ENCODE measurements at places on chromosomes 1 and 21. TPM values are rescaled to one million over a fixed set of nuclear protein-coding genes. Genes with fewer than 3 reads are reported as not detected.

ZNF669 gene
- total RNA-seq: 9.1 TPM

SLC44A3 gene
- total RNA-seq: 16.9 TPM

KRTAP7-1 gene
- total RNA-seq: not detected

CD1D gene
- not detected for total RNA-seq

NES gene
- 22.7 TPM for total RNA-seq

CSRP1 gene
- total RNA-seq: 60.8 TPM

LEFTY2 gene
- total RNA-seq: not detected

CLEC20A gene
- not detected for total RNA-seq

CD53 gene
- total RNA-seq: not detected

FAM78B gene
- not detected for total RNA-seq

TRIM67 gene
- total RNA-seq: 0.58 TPM

USH2A gene
- 0.11 TPM for total RNA-seq

GRCh38 chr1:34009340-34009985, 145.6 kb downstream of the HMGB4 start:
- no peak for DNase-seq

- DNase-seq: no peak
Observed at GRCh38 chr21:41216486-41216885, 48.5 kb downstream of the BACE2 start.

DNA sequence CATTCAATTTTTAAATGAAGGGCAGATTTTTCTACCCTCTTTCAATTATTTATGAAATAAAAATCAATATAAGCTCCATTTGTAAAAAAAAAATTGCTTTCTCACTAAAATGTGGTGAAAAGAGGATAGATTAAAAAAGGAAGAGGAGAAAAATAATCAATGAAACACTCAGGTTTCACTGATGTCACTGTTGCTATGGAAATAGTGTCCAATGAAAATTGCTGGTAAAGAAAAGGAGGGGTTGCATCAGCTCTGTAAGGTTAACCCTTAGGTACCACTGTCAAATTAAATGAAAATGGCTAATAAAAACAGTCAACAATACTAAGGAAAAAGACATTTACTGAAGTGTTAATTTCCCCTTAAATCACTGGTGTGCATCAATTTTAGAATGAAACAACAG, 91.6 kb upstream of the TTC39A start:
- peak; percentile 32 for DNase-seq

- no peak for DNase-seq
Observed at GRCh38 chr1:209038316-209038715, 545.2 kb upstream of the CAMK1G start.

DNA sequence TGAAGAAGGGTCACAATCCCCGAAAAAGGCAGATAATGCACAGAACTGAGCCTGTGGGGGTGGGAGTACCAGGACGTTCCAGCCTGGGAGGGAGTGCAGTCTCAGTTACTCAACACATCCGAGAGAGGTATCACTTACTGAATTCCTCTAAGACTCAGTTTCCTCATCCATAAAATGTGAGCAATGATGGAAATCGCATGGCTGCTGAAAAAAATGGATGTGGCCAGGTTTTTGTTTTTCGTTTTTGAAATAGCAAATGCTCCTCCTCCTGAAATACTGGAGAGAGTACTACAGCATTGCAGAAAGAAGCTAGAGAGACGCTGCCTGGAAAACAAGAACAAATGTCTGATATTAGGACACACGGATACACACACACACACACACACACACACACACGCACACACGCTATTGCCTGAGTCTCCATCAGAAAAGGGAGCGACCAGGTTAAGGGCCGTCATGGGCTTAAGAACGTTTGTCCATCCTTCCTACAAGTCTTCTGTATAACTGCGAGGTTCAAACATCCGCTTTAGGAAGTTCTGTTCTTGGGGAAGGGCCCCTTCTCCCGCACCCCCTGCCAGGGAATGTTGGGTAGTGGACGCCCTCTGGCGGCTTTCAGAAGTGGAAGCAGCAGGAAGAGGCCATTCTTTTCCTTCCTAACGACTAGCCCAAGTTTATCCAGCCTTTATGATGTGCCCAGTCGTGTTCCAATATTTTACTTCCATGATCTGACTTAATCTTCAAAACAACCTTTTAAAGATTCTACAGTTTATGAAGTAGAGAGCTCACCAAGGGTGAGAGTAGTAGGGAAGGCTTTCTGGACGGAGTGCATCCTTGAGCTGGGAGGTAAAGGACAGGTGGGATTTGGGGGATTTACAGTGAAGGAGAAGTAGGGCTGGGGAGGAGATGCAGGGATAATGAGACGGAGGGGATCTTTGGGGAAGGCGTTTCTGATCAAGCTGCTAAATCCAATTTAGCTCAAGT, 699 bp upstream of the NES start:
- DNase-seq: peak; percentile 79

DNA sequence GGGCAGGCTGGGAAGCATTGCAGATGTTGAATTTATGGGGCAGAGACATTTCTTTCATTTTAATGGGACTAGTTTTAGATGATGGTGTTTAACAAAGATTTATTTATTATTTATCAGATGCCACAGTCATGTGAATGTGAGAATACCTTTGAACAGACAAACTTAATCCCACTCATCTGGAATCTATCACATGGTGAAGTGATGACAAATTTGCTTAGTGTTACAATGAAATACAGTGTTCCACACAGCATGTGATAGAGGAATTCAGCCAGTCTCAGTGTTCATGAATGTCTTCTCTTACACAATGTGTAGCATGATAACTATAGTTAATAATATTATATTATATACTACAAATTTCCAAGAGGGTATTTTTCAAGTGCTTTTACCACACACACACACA, 1361.7 kb upstream of the B3GALT2 start:
- no peak for DNase-seq

GRCh38 chr1:19255288-19255687, 3.7 kb downstream of the MRTO4 start:
- DNase-seq: no peak

GRCh38 chr1:5915587-5916571, 76.3 kb downstream of the NPHP4 start:
- peak; percentile 7 for DNase-seq

DNA sequence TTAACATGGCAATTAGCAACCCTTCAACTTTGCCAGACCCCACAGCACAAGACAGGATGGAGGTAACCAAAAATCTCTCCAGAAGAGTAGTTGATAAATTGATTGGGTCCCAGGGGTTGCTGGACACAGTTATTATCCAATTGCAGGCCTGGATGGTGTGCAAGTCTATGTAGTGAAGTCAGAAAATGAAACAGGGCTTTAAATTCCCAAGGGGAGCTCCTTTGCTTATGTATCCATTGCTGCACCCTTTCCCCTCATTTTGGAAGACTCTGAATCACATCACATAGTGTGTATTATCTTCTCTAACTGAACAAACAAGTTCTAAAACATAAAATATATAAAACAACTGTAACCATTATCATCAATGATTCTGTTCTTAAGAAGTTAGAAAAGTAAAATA, 550.2 kb downstream of the LMO4 start:
- no peak for DNase-seq

DNA sequence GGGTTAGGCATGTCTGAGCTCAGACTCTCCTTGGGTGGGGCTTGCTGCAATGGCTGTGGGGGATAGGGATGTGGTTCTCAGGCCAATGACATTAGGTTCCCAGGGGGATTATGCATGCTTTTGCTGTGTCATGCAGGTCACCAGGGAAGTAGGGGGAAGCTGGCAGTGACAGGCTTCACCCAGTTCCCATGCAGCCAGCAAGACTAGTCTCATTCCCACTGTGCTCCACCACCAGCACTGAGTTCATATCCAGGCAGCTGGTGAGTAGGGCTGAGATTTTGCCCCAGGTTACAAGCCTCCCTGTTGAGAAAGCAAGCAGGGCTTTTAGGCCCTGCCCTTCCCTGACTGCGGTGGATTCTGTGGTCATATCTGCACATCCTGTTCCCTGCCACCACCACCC, 32.1 kb upstream of the PLA2G5 start:
- no peak for DNase-seq

- no peak for DNase-seq
Observed at GRCh38 chr1:31532173-31532572, 44.1 kb upstream of the TINAGL1 start.

DNA sequence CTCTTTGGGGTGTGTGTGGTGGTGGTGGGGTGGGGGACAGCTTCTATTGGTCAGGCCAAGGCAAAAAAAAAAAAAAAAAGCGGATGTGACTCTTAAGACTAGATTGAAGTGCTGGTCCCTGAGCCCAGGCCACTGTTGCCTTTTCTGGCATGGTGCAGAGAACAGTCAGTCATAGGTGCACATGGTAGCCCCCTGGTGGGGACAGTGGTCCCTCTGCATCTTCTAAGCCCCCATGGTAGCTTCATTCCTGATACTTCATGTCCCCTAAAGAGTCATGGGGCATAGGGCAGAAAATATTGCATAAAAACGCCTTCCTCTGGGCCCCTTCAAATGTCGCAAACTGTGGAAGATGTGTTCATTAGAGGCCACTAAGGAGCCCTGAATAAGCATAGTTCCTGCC, 371.8 kb downstream of the NPHP4 start:
- DNase-seq: no peak

DNA sequence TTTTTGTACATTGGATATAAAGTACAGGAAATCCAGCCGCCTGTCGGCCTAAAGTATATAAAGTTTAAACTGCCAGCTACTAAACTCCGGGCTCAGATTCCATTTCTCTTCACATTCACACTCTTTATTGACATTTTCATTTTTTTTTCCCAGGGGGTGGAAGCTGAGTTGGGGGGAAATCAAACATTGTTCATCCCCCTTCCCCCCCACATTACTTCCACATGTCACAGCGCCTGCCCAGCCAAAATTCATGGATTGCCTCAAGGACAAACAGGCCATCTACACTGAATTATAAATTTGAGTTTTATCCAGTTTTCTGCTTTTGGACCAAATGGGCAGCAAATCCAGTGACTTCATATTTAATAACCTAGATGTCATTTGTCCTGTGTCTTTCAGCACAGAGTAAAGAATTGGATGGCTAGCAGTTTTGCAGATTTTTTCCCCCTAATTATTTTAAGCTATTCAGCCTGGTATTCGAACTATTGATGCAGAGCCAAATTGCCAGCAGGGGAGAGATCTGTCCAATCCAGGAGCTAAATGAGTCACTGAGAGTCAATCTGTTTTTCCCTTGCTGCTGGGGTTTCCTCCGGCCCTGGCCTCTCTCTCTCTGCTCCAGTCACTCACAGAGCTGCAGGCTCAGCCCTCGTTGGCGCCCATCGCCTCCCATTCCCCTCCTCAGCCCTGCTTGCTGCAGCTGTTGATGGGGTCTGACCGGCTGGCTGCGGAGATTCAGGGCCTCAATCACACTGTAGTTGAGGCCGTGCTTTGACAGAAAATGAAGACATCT, 98.0 kb downstream of the LMO4 start:
- no peak for DNase-seq

DNA sequence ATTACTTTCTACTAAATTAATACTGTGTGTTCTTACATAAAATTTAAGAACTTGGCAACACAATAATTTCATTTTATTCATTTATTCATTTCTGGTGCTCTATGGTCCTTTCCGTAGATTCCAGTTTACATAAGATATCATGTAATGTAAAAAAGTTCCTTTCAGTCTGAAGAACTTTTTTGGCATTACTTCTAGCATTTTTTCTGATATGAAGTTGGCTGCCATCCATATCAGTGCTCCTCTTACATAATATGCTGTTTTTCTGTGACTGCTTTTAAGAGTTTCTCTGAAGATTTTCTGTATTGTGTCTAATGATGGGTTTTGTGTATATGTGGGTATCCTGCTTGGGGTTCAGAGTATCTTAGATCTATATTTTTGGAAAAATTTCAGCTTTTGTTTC, 34.8 kb downstream of the LIN9 start:
- DNase-seq: no peak

DNA sequence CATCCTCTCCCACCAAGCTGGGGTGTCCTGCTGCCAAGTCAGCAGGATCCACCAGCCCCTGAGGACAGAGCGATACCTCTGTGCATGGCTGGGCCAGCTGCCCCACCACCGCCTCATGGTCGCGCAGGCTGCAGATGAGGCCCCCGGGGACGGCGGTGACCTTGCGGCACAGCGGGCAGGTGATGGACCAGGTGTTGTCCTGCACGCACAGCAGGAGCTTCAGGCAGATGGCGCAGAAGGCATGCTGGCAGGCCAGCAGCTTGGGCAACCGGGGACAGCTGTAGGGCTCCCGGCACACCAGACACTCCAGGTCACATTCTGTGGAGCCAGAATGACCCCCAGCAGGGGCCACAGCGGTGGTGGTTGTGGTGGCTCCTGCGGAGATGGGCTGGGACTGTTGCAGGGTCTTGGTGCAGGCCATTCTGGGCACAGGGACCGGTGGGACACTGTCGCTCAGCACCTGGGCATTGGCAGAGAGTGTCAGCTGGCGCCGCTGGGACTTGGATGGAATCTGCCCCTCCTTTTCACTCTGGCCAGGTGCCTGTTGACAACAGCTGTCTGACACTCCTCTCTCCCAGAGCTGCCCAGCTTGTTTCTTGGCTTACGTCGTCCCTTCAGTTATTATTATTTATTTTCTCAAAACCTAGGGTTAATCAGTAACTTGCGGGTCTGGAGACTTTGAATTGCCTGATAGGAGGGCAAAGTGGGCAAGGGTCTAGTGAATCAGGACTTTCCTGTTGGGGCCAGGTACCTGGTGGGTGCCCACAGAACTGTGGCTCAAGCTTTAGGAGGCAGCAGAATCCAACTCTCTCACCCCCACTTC, at the start of gene RNF186:
TSS of gene RNF186 (minus strand) at position 603 of the 823 bp plus-strand sequence. CDS start at position 421, 182 bp downstream.
- peak; percentile 67 for DNase-seq

DNA sequence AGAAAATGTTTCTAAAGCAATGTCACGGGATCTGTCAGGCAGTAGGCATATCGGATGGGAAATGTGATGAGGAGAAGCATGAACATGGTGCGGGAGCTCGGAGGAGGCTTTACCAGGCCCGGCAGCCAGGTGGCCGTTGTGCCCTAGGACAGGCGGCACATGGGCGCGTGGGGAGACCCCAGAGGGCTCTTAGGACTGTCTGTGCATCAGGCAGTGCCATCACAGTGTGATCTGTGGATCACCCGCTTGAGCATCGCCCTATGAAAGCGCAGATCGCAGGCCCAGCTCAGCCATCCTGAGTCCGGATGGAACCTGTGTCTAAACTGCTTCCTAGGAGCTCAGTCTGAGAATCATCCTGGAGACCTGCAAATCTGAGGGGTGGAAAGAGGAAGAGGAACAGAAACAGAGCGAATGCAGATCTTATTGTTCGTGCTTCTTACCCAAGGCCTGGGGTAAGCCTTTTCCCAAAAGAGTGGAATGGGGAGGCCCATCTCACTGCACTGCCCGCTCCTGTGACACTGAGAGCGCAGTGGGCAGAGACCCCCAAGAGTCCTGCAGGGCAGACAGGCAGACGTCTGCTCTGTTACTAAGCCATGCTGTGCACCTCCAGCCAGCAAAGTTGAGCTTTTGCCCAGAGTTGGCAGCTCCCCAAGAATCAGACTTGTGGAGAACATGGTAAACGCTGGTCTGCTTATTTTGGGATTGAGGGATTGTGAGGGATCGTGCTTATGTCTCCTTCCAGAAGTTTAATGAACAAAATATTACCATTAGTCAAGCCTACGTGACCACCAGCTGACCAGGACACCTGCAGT, 251.0 kb downstream of the RHOU start:
- DNase-seq: no peak

DNA sequence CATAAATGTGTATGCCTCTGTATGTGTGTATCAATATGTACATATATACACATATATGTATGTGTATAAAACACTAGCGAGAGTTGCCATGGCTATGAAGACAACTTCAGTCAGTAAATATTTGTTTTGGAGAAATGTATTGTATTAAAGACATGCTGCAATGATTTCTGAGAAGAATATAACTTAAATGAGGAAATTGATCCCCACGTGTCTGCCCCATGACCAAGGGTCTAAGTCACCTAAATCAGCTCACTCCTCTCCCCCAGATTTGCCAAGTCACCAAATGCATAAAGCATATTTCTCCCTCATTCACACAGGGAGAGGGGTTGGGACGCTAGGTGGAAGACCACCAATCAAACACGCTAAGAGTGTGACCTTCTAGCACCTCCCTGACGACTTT, 58.3 kb upstream of the LYST start:
- no peak for DNase-seq
